ENCODE measurements at places on chromosomes 7 and 10.

- DNase-seq: peak; percentile 4
Observed at GRCh38 chr7:17773289-17773626, 167.0 kb downstream of the SNX13 start.

GRCh38 chr7:22154143-22154529 is 202.8 kb downstream of the RAPGEF5 start:
- peak; percentile 85 for DNase-seq

- DNase-seq: no peak
Observed at GRCh38 chr10:131980321-131980720, 1.4 kb downstream of the BNIP3 start.

DNA sequence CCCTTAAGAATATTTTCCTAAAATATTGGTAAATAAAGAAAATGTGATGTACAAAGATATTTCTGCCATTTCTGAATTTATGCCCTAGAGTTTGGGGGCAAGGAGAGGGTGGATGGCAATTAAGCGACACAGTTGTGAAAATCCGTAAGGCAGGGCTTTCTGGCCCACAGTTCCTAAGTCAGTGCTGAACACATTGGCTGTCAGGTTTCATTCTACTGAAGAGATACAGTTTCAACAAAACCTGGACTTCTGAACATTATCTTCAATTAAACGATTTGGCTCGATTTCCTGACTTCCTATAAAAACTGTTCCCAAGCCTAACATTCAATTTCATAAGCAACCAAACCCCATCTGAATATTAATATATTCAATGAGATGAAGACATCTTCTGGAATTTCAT is 61.1 kb upstream of the NEBL start:
- DNase-seq: no peak

DNA sequence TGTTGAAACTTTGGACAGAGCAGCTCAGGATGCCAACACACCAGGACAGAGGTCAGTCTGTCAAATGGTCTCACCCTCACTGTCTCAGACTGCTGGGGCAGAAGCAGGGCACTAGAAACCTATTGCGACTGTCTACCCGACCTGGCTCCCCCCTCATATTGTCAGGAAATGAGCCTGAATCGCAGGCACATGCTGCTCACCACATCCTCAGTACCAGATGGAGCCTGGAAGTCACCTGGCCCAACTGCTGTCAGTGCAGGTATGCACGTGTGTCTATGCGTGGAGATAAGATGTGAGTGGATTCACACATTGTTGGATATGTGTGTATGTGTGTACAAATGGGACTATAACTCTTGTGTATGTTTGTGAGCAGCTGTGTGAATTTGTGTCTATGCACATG is 3.2 kb upstream of the CDHR1 start:
- DNase-seq: no peak

DNA sequence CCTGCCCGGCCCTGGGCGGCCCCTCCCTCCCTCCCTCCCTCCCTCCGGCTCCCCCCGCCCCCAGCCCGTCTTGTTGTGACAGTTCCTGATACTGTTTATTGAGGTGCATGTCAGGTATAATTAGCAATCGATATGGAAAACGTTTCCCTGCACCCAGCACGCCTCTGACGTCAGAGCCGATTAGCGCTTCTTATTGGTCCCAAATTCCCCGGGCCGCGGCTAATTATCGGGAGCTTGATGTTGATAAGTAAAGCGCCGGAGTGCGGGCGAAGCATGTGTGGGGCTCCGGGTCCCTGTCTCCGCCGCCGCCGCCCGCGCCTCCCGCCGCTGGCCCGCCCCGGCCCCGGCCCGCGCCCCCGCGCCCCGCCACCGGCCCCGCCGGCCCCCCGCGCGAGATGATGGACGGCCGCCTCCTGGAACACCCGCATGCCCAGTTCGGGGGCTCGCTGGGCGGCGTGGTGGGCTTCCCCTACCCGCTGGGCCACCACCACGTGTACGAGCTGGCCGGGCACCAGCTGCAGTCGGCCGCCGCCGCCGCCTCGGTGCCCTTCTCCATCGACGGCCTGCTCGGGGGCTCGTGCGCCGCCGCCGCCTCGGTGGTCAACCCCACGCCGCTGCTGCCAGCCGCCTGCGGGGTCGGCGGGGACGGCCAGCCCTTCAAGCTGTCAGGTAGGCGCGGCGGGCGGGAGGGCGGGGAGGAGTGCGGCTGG is at the start of gene UNCX:
Gene UNCX (plus strand): TSS at position 250 of the 710 bp plus-strand sequence. CDS start 146 bp downstream, at position 396.
- no peak for DNase-seq

GRCh38 chr10:120996456-120997034 is 145.4 kb downstream of the WDR11 start:
- DNase-seq: no peak

GRCh38 chr10:78763651-78764395 is 304.9 kb upstream of the ZMIZ1 start:
- DNase-seq: no peak

DNA sequence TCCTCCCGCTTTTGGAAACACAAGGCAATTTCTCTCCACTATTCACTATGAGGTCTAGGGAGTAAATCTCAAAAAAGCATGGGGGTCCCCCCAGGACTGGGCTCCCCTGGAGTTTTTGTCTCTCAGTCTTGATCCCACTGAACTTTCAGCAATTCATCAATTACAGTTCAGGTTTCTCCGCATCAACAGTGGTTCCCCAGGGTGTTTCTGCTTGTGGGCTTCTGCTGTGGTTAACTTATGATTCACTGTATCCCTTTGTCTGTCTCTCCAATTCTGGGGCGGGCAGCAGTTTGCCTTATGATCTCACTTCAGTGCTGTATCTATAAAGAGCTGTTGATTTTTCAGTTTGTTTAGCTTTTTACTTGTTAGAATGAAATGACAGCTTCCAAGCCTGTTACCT is 142.6 kb upstream of the CDC14C start:
- DNase-seq: no peak

DNA sequence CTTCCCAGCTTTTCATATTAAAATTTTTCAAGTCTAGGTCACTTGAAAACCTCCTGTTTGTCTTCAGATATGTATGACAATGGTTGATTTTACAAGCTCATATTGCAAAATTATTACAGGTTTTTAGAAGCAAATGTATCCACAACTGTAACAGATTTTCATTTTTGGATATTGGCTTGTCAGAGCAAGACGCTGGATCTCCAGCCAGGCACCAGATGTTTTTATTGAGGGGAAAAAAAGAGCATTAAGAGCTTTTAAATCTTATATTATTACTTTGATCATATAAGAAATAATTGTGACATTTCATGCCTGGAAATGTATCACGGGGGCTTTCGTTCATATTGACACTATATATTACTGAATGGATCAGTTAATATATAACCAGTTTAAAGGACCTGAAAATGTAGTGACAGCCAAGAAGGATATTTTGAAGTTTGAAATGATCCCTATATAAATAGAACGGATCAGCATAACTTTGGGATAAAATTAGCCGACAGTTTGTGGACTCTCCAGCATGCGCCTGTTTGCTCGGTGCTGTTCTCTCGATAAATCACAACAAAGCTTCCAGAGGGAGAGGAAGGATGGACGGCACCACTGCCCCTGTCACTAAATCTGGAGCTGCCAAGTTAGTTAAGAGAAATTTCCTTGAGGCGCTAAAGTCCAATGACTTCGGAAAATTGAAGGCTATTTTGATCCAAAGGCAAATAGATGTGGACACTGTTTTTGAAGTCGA is at the start of gene ASB4:
Gene ASB4 (plus strand): TSS at position 553 of the 733 bp plus-strand sequence. CDS start 29 bp downstream, at position 582.
- DNase-seq: no peak

DNA sequence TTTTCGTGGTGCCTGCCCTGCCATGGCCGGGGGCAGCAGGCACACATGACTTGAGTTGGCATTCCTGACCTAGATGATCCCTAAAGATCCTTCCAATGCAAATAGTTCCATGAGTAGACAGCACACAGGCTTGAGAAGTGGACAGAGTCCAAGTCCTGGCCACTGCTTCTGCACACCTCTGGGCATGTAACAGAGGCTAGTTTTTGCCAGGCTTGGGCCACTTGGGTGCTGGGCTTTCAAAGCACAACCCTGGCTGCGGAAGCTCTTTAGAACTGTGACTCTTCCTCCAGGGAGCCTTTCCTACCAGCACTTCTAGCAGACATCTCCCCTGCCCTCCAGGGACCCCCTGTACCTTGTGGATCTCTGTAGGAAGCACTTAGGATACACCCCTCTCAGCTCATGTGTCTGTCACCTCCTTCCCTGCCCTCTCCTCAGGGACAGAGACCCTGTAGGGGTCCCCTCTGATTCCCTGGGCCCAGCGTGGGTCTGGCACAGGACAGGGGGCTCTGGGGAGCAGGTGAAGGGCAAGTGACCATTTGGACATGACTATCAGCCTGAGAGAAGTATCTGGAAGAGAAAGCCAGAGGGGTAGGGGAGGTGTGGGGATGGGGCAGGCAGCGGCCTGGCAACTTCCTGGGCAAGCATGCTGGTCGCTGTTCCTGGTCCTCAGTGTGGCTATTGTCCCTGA is 36.2 kb downstream of the ZCCHC24 start:
- DNase-seq: no peak

- no peak for DNase-seq
Observed at GRCh38 chr7:105016709-105017656, 3.0 kb downstream of the KMT2E start.

DNA sequence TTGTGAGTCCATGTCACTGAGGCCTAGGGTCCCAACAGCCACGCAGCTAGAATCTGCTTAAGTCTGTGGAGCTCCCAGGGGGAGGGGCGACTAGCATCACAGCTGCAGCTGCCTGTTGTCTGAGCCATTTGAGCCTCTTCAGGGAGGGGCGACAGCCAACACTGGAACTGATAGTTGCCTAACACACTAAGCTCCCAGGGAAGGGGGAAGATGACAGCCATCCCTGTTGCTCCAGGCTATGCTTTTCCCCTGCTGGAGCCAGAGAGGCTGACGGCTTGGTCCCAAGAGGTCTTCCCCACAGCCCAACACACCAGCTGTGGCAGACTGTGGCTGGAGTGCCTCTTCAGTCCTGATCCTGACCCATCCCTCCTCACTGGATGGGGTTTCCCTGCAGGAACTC is 817.5 kb downstream of the NXPH1 start:
- DNase-seq: no peak

- no peak for DNase-seq
Observed at GRCh38 chr7:100426516-100426915, 2.0 kb downstream of the ZCWPW1 start.

DNA sequence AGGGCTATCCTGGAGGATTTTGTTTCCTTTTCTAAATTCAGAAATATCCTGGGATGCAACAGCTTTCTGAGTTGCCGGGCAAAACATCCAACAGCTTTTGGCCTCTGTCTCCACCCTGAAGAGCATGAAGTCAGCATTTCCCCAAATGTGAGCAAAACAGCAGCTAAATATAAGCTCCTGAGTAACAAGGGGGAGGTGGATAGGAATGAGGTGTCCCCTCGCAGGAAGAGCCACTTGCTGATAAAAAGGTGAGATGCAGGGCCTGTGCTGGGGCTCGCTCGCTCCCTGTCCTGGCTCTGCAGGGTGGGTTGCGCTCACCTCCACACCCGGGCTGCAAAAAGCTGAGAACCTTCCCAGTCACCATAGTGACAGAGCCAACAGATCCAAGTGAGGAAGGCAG is 264.3 kb downstream of the ZEB1 start:
- DNase-seq: no peak

DNA sequence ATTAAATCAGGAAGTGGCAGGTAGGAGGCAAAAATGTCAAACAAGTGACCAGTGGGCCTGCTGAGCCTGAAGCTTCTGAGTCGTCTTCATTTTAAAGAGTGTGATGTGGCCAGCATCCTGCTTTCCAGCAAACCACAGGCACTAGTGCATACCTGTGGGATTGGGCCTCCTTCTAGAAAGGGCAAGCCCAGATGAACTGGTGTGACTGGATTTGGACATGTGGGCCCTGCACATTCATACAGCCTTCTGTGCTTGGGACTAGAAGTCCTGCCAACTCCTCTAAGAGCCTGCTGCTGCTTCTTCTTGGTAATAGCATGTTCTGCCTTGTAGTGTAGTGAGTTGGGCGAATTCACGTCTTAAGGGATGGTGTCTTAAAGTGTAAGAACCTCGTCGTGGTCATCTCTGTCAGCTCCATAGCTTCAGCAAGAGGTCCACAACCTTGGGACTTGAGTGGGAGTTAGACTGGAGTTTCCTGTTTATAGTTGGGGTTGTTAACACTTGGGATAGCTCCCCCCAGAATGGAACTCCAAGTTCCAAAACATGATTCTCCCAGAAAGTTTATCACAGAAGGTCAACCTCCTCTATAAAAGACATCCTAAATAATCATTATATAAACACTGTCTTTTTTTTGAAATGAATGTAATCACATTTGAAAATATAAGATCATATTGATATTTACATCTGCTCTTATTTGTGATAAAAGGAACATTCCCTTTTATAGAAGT is 11.2 kb downstream of the BMPER start:
- DNase-seq: no peak

GRCh38 chr10:79610601-79611191 is at the start of gene SFTPA1:
TSS of gene SFTPA1 (plus strand) at chr10:79610939. CDS start at chr10:79611826, 887 bp downstream.
- no peak for DNase-seq

GRCh38 chr7:73647725-73648592 is 19.7 kb upstream of the VPS37D start:
- DNase-seq: no peak

GRCh38 chr10:98055841-98056516 is 25.6 kb upstream of the CRTAC1 start:
- DNase-seq: peak; percentile 32

GRCh38 chr7:91020636-91021385 is 243.4 kb upstream of the FZD1 start:
- DNase-seq: no peak

GRCh38 chr10:94006591-94007550 is 13.1 kb downstream of the PLCE1 start:
- no peak for DNase-seq

GRCh38 chr7:131183611-131184119 is 144.0 kb upstream of the MKLN1 start:
- DNase-seq: no peak

- DNase-seq: no peak
Observed at GRCh38 chr10:91312382-91312733, 91.9 kb downstream of the PCGF5 start.

DNA sequence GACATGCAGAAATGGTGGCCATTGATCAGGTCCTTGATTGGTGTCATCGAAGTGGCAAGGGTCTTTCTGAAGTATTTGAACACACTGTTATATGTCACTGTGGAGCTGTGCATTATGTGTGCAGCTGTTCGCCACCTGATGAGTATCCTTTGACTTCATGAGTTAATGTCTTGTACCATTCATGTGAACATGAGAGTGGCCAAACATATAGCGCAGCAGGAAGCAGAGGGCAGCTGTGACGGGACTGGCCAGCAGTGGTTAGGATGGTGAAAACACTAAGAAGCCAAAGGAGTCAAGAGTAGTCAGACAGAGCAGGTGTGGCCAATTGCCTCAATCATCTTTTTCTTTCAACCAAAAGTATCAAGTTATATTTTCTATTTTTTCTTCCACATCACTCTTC is 167.4 kb downstream of the IMMP2L start:
- no peak for DNase-seq

- no peak for DNase-seq
Observed at GRCh38 chr7:150357771-150358427, 10.7 kb upstream of the REPIN1 start.

- DNase-seq: no peak
Observed at GRCh38 chr7:50208378-50208982, 96.0 kb upstream of the IKZF1 start.

DNA sequence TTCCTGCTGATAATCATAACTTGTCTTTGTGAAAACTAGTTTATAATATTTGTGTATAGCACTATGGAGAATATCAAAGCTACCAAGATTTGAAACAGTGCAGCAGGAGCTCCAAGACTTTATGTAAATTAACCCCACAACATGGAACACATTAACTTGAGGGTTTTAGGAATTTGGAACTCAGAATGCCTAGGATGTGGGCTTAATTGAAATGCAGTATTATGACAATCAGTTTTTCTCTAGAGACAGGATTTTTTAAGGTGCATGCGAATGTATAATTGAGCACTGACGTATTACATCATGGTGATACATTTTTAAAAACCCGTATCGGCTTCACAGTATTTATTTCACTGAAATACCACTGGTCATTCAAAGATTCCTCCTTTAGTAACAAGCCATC is 313.1 kb upstream of the DGKB start:
- DNase-seq: no peak
